ENCODE measurements at places on chromosomes 5 and 9. TPM values are rescaled to one million over a fixed set of nuclear protein-coding genes. Genes with fewer than 3 reads are reported as not detected.

LCN9 gene
- not detected for total RNA-seq

WNK2 gene
- total RNA-seq = 7.7 TPM

LCN6 gene
- total RNA-seq = 2.9 TPM

FCN2 gene
- not detected for total RNA-seq

GRCh38 chr5:120362426-120362825 is 101.7 kb upstream of the PRR16 start:
- H3K27me3 ChIP-seq = no peaks in the 10 kb centered on the region
- no peaks in the 10 kb centered on the region for H3K36me3 ChIP-seq
- no peaks in the 10 kb centered on the region for H3K4me1 ChIP-seq
- no peak overlapping the region for H3K4me3 ChIP-seq
- DNase-seq = no peak

- H3K4me3 ChIP-seq = peak overlapping the region; percentile 92
- H3K27ac ChIP-seq = peak overlapping the region; percentile 91
- peaks cover 29% of the 10 kb centered on the region for H3K4me1 ChIP-seq
- H3K27me3 ChIP-seq = no peaks in the 10 kb centered on the region
Observed at GRCh38 chr9:34647084-34647403, 569 bp downstream of the GALT start.

DNA sequence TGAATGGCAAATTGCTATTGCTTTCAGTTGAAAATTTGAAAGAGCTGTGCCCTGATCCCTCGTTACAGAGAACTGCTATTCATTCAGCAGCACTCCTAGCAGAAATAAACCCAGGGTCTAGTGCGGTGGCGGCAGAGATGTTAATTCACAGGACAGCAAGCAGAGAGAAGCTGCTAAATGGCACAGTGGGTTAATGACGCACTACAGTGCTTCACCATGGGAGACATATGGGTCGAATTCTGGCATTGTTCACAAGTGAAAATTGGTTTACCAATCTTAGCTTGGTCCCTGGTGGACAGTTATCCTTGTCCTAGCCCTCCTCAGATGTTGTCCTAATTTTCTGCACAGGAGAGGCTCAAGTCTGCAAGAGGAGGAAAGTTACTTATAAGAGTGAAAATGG is 807.4 kb downstream of the TLE1 start:
- H3K4me3 ChIP-seq = no peak overlapping the region
- H3K27me3 ChIP-seq = no peaks in the 10 kb centered on the region
- H3K27ac ChIP-seq = no peak overlapping the region
- DNase-seq = no peak

DNA sequence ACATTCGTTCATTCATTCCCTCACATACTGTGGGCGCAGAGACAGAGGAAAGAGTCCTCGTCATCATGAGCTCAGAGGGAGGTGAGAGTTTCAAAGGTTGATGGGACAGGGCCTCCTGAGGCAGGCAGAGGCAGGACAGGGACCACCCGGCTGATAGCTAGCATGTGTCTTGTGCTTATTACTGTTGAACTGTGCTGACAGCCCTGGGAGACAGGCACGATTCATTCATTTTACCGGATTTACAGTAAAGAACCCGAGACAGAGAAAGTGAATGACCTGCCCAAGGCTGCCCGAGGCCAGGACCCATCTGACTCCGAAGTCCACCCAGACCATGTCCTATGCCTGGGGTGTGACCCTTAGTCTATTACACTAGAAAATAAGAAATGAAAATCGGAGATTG is 4.9 kb upstream of the FAM163B start:
- no peak overlapping the region for H3K4me3 ChIP-seq
- H3K27me3 ChIP-seq = peaks cover 67% of the 10 kb centered on the region
- H3K36me3 ChIP-seq = no peaks in the 10 kb centered on the region
- H3K4me1 ChIP-seq = no peaks in the 10 kb centered on the region
- H3K27ac ChIP-seq = no peak overlapping the region
